ENCODE measurements at places on chromosomes 2 and 18.

DNA sequence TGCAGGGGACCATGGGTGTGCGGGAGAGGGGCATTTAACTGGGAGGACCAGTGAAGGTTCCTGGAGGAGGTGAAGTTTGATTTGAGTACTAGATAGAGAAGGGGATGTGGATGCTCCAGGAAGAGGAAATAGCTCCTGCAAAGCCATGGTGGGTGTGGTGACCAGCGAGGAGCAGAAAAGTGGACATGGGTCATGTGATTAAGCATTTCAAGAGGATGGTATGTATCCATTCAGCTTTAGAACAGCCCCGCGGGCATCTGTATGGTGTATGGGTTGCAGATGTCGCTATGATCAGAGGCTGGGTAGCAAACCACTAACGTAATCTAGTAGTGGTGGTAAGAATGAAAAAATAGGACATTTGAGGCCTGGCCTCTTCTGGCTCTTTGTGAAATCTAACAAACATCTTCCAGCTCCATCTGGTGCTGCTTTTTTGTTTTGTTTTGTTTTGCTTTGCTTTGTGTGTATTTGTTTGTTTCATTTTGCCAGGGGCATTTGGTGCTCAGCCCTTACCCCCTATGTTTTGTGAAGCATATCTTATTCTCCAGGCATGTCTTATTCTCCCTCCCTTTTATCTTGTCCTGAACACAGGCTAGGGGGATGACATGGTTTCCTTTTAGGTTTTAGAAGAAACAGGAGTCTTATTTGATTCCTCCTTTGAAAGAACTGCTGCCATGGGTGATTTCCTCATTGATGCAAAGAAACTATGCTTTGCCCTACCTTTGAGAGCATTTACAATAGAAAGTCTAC is 226.1 kb downstream of the LRRTM1 start:
- no peak for DNase-seq

- no peak for DNase-seq
These were observed 88.6 kb downstream of the ZBTB7C start for GRCh38 chr18:48320639-48320945.

GRCh38 chr18:58813105-58813504 is 51.6 kb upstream of the ZNF532 start:
- no peak for DNase-seq

DNA sequence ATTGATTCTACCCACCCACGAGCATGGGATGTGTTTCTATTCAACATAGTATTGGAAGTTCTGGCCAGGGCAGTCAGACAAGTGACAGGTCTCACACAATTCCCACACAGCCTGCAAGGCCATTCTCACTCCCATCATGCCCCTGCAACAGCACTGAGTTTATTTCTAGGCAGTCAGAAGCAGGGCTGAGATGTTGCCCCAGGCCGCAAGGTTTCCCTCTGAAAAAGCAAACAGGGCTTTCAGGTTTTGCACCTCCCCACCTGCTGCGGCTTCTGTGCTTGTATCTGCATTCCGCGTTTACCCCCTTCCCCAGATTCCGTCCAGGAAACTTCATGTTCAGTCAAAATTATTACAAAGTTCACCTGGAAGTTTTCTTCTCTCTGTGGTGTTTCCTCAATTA is 9.4 kb upstream of the TACR1 start:
- DNase-seq, result no peak

GRCh38 chr2:143085125-143085784 is 44.0 kb upstream of the ARHGAP15 start:
- DNase-seq, result no peak

DNA sequence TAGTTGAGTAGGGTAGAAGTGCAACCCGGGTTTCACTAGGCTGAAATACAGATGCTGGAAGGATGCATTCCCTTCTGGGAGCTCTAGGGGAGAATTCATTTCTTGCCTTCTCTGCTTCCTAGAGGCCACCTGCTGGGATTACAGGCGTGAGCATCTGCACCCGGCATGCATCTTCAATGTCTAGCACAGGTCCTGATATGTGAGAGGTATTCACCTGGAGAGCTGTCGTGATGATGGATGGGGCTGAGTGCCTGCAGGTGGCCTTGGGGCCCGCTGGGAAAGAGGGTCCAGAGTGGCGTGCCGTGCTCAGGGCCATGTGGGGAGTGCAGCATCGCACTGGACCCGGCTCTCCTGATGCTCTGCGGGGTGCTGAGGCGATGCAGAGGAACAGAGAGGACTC is 6.6 kb upstream of the NTSR2 start:
- DNase-seq, result no peak

GRCh38 chr2:126446106-126446695 is 209.8 kb upstream of the GYPC start:
- DNase-seq, result no peak

Measured in T-cell (primary cell).